Trophoblast cell (in vitro differentiated cells and primary cell): ENCODE measurements at places on chromosomes 11 and 22.

DNA sequence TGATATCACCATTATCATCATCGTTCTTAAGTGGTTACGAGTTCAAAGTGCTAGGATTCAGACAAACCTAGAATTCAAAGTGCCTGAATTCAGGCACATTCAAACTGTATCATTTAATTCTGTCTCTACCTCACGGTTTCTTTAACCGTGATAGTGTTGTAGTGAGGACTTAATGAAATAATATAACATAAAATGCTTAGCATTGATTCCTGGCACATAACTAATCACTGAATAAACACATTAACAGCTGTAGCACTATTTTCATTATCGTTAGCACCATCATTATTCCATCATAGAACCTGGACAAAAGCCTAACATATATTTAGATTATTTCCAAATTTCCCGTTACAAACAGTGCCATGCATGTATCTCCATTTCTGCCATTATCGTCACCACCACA is 102.0 kb downstream of the WNT11 start:
- DNase-seq, result no peak

DNA sequence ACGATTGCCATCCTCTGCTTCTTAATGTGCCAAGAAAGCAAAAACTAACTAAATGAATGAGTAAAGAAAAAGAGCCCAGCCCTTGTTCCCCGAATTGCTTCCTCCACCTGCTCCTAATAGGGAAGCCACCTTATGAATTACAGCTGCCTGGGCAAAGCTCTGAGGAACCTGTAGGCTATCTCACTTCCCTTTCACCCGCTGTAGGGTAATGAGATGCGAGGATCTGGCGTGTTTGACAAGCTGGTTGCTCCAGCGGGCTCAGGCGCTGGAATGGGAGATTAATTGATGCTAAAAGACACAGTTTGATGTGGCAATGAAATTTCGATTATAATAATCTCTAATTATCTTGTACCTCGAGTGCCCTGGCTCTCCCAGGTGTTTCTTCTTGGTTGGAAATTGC is 256.4 kb downstream of the NTM start:
- DNase-seq, result no peak

GRCh38 chr11:78197816-78198215 is 9.1 kb downstream of the USP35 start:
- no peak for DNase-seq

DNA sequence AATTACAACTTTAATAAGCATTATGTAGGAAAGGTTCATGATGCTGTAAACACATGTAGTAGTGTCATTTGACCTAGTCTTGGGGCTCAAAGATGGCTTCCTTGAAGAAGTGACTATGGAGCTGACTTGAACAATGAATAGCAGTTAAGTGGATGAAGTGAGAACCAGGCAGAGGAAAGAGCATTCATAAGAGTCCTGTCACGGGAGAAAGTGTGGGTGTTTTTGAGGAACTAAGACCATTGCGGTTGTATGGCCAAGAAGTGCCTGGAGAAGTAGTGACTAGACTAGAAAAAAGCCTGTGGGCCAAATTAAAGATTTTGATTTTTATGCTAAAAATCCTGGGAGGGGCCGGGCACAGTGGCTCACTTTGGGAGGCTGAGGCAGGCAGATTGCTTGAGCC is 7.2 kb upstream of the IL18BP start:
- DNase-seq, result no peak

DNA sequence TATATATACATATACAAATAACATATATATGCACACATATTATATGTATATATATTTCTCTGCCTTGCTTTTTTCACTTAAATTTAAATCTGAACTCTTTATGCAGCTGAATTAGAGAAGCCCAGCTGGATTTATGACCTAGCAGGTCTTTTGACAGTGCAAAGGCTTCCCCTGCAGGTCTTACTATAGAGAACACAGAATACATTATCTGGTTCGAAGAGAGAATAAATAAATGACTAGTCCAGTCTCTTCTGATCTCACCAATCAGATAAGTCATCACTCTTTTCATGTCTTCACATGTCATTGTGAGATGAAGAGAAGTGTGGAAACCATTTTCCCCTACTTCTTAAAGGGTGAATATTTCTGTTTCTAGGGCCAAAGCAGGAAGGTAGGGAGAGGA is 58.2 kb downstream of the OR10A6 start:
- DNase-seq, result no peak

GRCh38 chr11:116697639-116698038 is 75.1 kb downstream of the BUD13 start:
- DNase-seq, result no peak

- DNase-seq, result no peak
Measured at GRCh38 chr22:28904211-28904896, 21.0 kb downstream of the ZNRF3 start.

DNA sequence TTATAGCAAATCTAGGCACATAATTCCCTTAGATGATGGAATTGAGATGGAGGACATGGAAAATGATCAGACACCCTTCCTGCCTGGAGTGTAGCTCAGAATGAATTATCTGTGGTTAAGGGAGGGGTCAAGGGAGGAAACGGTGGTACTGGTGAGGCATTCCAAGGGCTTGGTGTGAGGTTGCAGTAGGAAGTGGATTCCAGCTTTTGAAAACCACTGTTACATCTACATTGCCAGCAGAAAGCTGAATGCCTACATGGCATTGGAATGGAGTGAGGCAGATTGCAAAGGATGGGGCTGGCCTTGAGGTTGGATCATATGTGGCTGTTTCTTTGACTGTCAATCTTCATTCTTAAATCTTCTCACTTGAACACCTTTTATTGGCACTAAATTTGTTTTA is 684.4 kb downstream of the NTM start:
- no peak for DNase-seq

GRCh38 chr11:80163011-80163410 is 722.2 kb upstream of the TENM4 start:
- DNase-seq, result no peak

GRCh38 chr22:26779929-26780328 is 122.5 kb downstream of the MIAT start:
- DNase-seq, result no peak

GRCh38 chr11:42768576-42768975 is 543.2 kb upstream of the API5 start:
- no peak for DNase-seq

- no peak for DNase-seq
Measured at GRCh38 chr11:12044799-12045198, 36.4 kb upstream of the DKK3 start.
